ENCODE measurements at places on chromosomes 5 and 9. TPM values are rescaled to one million over a fixed set of nuclear protein-coding genes. Genes with fewer than 3 reads are reported as not detected.
A peak's percentile ranks its signal among the peaks of the same experiment; 100 is the strongest.

DNA sequence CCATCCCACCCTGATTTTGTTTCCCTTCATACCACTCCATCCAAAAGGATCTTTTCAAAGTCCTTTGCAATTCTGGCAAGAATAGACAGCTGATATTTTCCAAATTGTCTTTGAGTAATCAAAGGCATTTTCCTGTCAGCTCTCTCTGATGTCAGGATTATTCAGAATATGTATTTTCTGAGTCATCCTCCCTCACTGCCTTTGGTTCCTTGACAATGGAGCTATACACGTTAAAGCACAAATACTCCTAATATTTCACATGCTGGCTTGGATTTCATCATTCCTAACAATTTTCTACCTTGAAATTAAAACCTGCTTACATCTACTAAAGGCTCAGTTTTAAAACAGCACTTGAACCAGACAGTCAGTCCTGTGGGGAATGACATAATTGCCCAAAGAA lies 379.4 kb downstream of the GADD45G start:
- DNase-seq = no peak

GRCh38 chr5:15794052-15794985 lies 294.3 kb downstream of the FBXL7 start:
- DNase-seq = no peak

DNA sequence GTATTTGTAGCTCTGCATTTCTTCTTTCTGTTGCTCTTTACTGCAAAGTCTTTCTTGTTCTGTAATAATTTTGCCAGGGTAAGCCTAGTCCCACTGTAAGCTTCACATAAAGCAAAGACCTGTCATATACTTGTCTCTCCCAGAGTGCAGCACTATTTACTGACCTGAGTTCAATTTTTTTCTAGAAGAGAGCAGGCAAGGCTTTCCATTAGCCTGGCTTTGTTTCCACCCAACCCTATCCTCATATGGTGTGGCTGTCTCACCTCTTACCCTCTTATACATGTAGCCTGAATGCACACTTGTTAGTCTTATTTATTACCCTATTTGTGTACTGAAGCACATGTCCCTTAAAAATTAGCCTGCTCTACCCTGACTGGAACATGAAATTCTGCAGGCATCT lies 170.4 kb downstream of the EFNA5 start:
- DNase-seq = no peak

The POMT1 gene
- 29.9 TPM for polyA plus RNA-seq

DNA sequence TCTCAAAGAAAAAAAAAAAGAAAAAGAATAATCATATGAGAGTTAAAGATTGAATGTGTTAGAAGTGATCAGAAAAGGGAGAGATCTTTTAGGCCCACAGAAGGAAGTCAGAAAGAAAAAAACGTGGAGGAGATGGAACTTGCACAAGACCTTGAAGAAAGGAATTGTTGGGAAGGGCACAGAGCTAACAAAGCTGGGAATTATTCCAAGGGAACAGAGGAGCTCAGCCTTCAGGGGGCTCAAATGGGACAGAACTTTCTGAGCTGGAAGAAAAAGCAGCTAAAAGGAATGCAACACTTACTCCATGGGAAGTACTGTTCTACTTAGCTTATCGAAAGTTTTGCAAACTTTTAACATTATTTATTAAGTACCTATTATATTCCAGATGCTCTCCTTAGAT lies 153.4 kb upstream of the ADRA1B start:
- DNase-seq = no peak

GRCh38 chr5:152246401-152246800 lies 158.7 kb downstream of the NMUR2 start:
- DNase-seq = peak; percentile 26

The PCDHGC4 gene
- 1.7 TPM for polyA plus RNA-seq

GRCh38 chr9:115597330-115597895 lies 479.5 kb upstream of the TNC start:
- no peak for DNase-seq

DNA sequence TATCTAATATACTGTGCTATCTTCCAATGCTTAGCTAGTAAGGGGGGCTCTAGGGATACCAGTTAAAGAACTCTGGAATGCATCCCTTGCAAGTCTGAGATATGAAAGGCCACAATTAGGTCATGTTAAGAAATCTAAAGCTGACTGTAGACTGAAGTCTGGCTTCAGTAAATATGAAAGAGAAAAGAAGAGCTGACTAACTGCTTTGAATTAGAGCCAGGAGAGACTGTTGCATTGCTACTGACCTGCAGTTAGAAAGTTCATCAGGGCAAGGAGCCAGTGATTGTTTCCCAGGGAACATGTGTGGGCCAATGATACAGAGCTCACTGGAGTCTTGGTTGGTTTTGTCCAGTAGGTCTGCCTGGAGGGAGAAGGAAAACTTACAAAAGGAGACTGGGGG lies 472.1 kb upstream of the TNC start:
- DNase-seq = no peak

The KIAA0825 gene
- 2.1 TPM for polyA plus RNA-seq

The ITK gene
- 0.31 TPM for polyA plus RNA-seq

DNA sequence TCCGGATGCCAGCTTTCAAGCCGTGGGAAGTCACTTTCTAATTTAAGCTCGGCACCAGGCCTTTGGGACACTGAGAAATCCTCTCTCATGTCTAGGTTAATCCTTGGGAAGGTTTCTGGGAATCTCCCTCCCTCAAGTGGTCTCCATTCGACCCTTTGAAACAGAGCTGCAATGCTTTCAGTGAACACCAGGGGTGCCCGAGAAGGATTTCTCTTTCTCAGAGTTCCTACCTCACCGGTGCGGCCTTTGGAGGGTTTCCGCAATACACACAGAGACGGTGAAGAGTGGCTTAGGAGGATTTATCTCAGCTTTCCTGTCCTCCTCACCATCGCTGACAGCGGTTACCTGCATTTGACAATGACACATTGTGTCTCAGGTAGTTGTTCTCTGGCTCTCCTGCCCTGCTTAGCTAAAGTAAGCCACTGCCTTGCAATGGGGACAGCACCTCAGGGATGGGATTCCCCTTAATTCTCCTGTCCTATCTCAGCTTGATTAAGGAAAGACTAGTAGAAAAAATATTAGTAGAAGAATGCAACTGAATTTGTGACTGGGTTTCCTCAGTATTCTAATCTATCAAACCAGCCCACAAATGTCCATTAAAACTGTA lies 180.6 kb downstream of the GABRG2 start:
- no peak for DNase-seq

The FCN2 gene
- not detected for polyA plus RNA-seq

GRCh38 chr9:129036923-129037766 lies 719 bp downstream of the MIGA2 start:
- no peak for DNase-seq

DNA sequence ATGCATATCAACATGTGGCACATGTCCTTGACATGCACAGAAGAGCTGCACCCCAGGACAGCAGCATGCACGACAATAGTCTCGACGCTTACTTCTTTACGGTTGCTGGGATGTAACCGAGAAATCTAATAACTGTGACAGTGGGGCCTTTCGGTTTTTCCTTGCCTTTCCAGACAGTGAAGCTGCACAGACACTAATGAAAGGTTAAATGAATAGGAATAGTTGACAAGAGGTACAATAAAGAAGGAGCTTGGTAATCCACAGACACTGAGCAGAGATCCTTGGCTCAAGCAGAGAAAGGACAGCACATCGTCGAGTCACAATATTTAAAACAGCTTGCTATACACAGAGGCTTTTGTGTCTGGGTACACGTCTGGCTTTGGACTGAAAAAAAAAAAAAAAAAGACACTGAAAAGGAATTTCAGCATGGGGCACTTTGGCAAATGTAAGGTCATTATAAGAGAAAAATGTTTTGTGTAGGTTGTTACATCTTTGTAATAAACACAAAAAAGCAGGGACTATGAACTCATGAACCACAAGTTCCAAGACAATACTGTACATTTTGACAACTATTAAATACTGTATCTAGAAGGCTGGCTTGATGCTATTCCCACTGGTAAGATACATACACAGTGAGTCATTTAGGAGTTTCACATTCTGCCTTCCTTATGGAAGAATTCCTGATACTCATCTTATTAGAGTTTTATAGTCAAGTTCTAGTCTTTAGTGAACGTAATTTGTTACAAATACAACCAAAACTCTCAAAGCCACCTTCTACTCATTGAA lies 5.6 kb downstream of the BNC2 start:
- no peak for DNase-seq

The CDH6 gene
- polyA plus RNA-seq = 4.5 TPM

GRCh38 chr9:14307989-14308852 lies 5.7 kb downstream of the NFIB start:
- DNase-seq = no peak

GRCh38 chr9:129996161-129996830 lies 46.7 kb downstream of the FNBP1 start:
- no peak for DNase-seq

GRCh38 chr5:122944051-122944450 lies 92.5 kb downstream of the PPIC start:
- DNase-seq = no peak

DNA sequence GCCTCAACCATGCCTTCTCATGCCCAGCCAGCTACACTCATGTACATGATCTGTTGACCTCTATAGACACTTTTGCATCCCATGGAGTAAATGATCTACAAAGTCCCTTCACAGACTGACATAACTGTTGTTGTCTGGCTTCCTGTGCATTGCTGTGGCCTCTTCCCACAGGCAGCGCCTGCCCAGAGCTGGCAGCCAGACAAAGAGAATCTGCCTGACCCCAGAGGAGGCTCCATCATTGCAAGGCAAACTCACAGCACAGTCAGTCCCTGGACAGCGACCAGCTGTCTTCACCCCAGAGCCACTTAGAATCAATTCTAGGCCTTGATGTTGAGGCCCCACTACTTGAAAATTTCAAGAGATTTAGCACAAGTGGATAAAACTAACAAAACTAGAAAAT lies 65.5 kb downstream of the INSYN2B start:
- DNase-seq = peak; percentile 17

DNA sequence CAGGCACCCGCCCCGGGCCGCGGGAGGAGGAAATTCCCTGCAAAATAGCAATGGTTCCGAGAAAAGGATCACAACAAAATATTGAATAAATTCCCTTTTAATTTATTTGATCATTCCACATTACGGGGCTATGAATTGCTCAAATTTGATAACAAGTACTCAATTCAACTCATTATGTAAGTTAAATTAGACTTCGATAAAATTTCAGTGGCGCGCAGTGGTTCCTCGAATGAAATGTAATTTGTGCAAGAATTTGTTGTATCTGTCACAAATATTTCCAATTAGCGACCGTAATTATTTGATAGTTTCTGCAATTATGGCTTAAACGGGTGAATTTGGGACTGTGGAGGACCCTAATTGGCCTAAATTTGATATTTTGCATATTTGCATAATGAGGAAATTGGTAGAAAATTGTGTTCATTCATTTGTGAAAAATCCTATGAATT lies 76.0 kb upstream of the TBCA start:
- DNase-seq = no peak

- DNase-seq = peak; percentile 38
Measured at GRCh38 chr5:71830681-71831539, 111.8 kb downstream of the CARTPT start.

- no peak for DNase-seq
Measured at GRCh38 chr5:137085206-137085605, 413.9 kb downstream of the SPOCK1 start.

DNA sequence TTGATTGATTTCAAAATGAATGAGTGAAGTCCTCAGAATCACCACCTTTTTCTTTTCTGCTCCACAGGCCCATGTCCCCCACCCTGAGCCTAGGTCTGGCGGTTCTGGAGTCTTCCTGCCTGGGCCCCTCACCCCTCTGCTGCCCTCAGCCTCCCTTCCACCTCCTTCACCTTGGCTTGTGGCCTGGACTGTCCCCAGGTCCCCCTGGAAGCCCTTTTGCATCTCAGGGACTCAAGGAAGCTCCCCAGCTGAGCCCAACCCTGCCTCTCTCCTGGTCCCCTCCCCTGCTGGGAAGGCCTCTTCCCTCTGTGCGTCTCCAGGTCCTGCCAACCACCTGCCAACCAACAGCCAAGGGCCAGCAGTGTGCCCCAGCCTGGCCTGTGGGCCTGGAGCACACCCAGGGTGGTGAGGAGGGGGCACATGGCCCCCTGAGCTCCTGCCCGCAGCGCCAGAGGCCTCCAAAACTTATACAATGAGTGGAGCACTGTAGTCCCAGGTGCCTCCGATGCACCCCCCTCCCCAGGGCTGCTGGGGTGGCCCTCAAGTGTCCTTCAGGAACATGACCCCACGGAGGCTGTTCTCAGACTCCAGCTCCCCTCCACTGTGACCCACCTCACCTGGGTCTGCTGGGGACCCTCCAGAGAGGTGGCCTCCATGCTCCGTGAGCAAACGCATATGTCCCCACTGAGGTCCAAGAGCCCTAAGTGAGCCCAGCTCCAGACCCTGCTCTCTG lies 20.3 kb downstream of the GLT6D1 start:
- no peak for DNase-seq

- no peak for DNase-seq
Measured at GRCh38 chr9:92295240-92295790, 1.8 kb upstream of the IARS1 start.

The ECSCR gene
- 29.6 TPM for polyA plus RNA-seq

The CLIC3 gene
- polyA plus RNA-seq = 0.54 TPM

GRCh38 chr5:56637321-56637920 lies 177.9 kb upstream of the MAP3K1 start:
- no peak for DNase-seq

DNA sequence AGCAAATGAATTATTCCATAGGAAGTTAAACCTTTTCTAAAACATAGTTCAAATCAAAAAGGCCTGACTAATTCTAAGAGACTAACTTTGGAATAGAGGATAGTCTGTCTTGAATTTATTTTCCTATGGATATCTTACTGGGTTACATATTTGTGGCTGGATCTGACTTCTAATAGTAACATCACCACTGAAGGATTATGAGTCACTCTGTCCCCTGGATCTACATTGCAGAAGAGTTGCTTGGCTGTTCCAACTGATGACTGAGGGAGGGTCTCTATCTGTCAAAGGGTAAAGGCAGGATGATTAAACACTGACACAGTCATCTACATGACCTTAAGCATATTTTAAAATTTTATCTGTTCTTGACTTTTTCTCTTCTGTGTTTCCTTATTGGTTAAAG lies 119.6 kb upstream of the FST start:
- DNase-seq = no peak

DNA sequence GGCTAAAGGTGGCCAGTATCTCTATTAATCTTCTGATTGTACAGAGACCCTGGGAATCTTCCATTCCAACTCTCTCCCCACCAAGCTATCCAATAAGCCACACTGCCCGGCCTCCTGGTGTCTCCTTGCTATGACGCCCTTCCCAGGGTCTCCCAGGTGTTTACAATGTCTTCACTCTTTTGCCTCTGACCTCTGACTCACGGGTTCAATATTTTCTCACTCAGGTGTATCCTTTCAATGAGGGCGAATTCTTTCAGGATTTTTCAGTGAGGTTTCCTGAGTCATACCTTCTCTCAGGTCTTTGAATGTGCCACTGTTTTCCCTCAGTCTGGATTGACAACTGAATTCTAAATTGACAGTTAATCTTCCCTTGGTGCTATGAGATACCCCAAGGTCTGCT lies 53.7 kb upstream of the IRX4 start:
- DNase-seq = no peak

DNA sequence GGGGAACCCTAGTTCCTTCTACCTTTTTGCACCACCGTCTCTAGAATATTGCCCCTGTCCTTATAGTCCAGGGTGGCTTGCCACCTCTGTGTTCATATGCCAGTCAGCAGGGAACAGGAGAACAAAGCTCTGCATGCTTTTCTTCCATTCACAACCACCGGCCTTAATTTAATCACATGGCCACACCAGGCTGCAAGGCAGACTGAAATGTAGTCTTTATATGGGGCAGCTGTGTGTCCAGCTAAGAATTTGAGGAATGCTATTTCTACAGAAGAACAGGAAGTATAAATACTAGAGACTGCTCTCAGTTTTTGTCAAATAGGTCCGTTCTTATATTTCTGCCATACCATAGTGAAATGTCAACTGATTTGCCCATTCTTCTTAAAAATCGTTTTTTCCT lies 5.8 kb downstream of the C5orf22 start:
- DNase-seq = no peak

The CFAP77 gene
- polyA plus RNA-seq = not detected

Data from hindlimb muscle (tissue), 1 donor.